ENCODE measurements at places on chromosomes 6 and 20. TPM values are rescaled to one million over a fixed set of nuclear protein-coding genes. Genes with fewer than 3 reads are reported as not detected.

PAX1 gene
- total RNA-seq = not detected

BANF2 gene
- total RNA-seq = not detected

KCNB1 gene
- total RNA-seq = 0.06 TPM

EYA2 gene
- 0.30 TPM for total RNA-seq

TLDC2 gene
- total RNA-seq = 0.32 TPM

PPP1R14C gene
- 104 TPM for total RNA-seq

CLIC5 gene
- 24.5 TPM for total RNA-seq

GHRH gene
- total RNA-seq = 0.63 TPM

KCNQ2 gene
- total RNA-seq = 13.7 TPM

GTSF1L gene
- total RNA-seq = not detected

DNA sequence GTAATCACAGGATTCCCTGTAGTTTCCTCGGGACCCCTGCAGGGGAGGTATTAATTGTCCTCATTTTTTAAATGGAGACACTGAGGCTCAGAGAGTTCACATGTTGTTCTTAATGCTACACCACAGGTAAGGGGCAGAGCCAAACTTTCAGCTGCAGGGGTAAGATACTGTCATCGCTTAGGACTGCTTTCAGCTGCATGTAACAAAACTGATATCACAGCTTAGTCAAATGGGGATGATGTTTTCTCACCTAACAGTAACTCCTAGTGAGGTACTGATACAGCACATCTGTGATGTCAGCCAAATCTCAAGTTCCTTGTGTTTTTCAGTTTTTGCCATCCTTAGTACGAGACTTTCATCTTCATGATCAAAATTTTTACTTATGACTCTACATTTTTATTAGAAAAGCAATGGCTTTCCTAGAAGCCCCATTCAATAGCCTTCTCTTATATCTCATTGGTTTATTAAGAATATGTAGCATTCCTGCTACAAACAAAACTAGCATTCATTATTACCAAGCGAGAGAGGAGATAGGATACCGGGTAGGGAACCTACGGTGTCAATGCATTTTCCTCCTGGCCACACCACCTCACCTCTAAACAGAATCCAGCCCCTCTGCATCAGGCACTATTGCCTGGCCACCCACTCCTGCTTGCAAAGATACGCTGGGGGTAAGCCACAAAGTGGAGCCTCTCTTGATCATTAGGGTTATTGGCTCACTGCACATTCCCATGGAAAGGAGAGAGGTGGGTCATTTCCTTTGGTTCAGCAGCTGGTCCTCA, 557.5 kb downstream of the CD83 start:
- H3K36me3 ChIP-seq = no peaks in the 10 kb centered on the region
- peaks cover 12% of the 10 kb centered on the region for H3K4me1 ChIP-seq
- no peak for DNase-seq
- H3K4me3 ChIP-seq = no peak overlapping the region
- no peak overlapping the region for H3K27ac ChIP-seq

GRCh38 chr6:69489970-69490369, 306.8 kb downstream of the LMBRD1 start:
- H3K36me3 ChIP-seq = no peaks in the 10 kb centered on the region
- DNase-seq = no peak
- no peaks in the 10 kb centered on the region for H3K4me1 ChIP-seq
- no peaks in the 10 kb centered on the region for H3K27me3 ChIP-seq

DNA sequence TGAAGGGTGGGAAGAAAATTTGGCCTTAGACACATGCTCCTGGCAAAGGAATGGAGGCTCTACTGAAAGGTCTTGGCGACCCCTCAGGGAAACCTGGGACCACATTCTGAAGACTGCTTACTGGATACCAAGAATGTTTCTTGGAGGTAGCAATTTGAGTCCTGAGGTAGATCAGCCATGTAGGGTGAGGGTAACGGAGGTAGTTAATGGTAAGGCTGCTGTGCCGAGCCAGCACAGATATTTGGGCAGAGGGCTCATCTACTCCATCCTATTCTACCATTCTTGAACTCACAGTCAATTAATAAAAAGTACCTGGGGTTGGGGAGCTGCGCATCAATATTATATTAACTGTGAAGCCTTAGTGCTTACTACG, 401 bp upstream of the PHF3 start:
- H3K4me1 ChIP-seq = peaks cover 33% of the 10 kb centered on the region
- peak overlapping the region; percentile 61 for H3K27ac ChIP-seq
- H3K27me3 ChIP-seq = no peaks in the 10 kb centered on the region
- H3K36me3 ChIP-seq = no peaks in the 10 kb centered on the region
- DNase-seq = no peak
- peak overlapping the region; percentile 91 for H3K4me3 ChIP-seq

GRCh38 chr20:10733122-10733521, 59.3 kb upstream of the JAG1 start:
- H3K36me3 ChIP-seq = no peaks in the 10 kb centered on the region
- H3K27me3 ChIP-seq = no peaks in the 10 kb centered on the region
- no peak overlapping the region for H3K4me3 ChIP-seq
- H3K4me1 ChIP-seq = no peaks in the 10 kb centered on the region
- DNase-seq = no peak
- no peak overlapping the region for H3K27ac ChIP-seq

DNA sequence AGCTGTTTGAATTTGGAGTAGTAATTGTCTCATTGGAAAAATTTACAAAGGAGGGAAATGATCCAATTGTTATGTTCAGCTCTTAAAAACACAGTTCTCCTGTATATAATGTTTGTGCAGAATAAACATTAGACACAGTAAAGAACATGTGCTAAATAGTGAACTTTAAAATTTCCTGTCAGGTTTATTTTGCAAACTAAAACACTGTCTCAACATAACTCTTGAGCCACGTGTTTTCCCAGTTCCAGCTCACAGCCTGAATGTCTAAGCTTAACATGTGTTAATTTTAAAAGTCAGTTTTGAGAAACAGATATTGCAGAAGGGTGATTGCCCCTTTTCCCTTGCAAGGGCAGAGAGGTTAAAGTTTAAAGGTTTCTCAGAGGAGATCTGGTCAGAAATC, 20.6 kb downstream of the EPHA7 start:
- H3K4me3 ChIP-seq = no peak overlapping the region
- peaks cover 50% of the 10 kb centered on the region for H3K4me1 ChIP-seq
- peaks cover 16% of the 10 kb centered on the region for H3K36me3 ChIP-seq
- peak overlapping the region; percentile 27 for H3K27ac ChIP-seq

DNA sequence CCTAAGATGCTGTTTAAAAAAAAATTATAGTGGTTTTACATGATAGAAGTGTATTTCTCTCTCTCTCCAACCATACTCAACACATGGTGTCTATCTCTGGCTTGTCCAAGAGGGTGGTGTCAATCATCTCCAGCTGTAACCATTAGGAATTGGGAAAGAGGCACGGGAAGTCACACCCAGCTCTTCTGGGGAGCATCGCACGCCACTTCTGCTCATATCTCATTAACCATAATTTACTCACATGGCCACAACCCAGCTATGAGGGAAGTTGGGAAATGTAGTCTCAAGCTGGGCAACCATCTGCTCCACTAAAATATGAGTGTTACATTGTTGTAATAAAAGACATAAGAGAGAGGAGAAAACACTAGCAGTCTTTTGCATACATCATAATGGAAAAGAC, 30.4 kb upstream of the TSHZ2 start:
- no peak overlapping the region for H3K4me3 ChIP-seq
- no peaks in the 10 kb centered on the region for H3K36me3 ChIP-seq
- H3K27ac ChIP-seq = no peak overlapping the region
- no peaks in the 10 kb centered on the region for H3K4me1 ChIP-seq
- DNase-seq = no peak
- H3K27me3 ChIP-seq = no peaks in the 10 kb centered on the region

DNA sequence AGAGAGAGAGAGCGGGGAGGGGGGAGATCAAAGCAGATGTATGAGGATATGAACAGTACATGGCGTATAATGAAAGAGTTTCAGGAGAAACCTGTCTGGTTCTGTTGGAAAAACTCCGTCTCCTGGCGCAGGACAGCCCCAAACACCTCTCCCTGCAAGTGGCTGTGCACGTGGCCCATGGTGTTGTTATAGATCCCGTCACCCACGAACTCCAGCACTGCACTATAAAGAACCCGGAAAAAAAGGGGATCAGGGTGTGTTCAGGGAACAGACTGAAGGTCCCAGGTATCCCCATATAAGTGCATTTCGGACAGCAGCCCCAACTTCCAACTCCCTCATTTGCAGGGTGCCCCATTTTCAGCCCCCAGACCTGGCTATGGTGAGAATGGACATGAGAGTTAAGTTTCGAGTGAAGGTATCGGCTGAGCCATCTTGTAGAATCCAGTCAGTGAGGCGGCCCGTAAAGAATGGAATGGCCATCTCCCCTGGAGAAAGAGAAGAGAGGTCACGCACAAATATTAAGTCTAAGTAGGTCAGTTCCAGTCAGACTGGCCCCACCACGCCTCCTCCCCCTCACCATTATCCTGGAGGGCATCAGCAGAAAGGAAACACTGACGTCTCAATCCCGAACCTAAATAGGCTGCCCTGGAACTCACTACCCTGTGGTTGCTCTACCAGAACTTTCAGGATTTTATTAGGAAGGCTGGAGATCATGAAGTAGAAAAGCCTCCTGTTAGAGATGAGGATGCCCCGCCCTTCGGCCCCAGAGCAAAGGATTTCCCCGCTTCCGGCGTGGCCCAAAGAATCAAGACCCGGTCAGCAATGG, 1.3 kb downstream of the TAP1 start:
- H3K27ac ChIP-seq = no peak overlapping the region
- no peak overlapping the region for H3K4me3 ChIP-seq
- peaks cover 94% of the 10 kb centered on the region for H3K27me3 ChIP-seq
- peaks cover 1% of the 10 kb centered on the region for H3K4me1 ChIP-seq
- DNase-seq = no peak
- no peaks in the 10 kb centered on the region for H3K36me3 ChIP-seq

- DNase-seq = no peak
- no peaks in the 10 kb centered on the region for H3K36me3 ChIP-seq
- no peak overlapping the region for H3K4me3 ChIP-seq
- peaks cover 12% of the 10 kb centered on the region for H3K4me1 ChIP-seq
- H3K27ac ChIP-seq = no peak overlapping the region
- H3K27me3 ChIP-seq = no peaks in the 10 kb centered on the region
Measured at GRCh38 chr6:36656441-36656840, 22.1 kb upstream of the CDKN1A start.

GRCh38 chr6:116289876-116290275, 10.1 kb upstream of the TSPYL1 start:
- no peaks in the 10 kb centered on the region for H3K27me3 ChIP-seq
- DNase-seq = no peak
- H3K36me3 ChIP-seq = no peaks in the 10 kb centered on the region
- H3K4me3 ChIP-seq = no peak overlapping the region
- H3K27ac ChIP-seq = no peak overlapping the region
- no peaks in the 10 kb centered on the region for H3K4me1 ChIP-seq

DNA sequence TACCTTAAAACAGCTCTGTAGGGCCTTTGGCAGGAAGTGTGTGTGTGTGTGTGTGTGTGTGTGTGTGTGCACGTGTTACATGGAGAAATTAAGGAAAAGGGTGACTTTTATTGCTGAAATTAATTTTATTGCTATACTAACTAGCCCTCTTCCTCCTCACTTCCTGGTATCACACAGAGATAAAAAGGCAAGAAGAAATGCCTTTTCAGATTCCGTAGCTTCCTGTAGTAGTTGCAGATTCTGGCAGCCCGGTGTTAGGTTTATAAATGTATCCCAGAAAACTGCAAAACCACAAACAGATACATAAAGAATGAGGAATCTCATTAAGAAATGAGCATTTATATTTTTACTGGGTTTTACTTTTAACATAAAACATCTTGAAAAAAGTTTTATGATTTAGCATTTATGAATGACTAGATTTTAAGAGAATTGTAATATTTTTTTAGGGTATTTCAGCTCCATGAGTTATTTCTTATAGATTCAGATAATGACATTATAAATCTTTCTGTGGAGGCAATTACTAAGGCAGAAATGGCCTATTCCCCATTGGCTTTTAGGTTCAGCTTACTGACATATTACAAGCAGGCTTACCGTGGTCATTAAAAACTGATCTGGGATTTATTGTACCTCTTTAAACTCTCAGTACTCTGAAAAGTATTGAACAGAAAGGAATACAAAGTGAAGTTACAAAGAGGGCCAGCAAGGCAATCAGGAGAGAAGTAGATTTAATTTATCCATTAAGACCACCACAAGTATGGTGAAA, 249.1 kb upstream of the TSHZ2 start:
- DNase-seq = no peak
- no peak overlapping the region for H3K27ac ChIP-seq
- no peak overlapping the region for H3K4me3 ChIP-seq
- no peaks in the 10 kb centered on the region for H3K36me3 ChIP-seq
- H3K27me3 ChIP-seq = no peaks in the 10 kb centered on the region

GRCh38 chr6:108699290-108700041, 138.7 kb downstream of the FOXO3 start:
- no peaks in the 10 kb centered on the region for H3K27me3 ChIP-seq
- peak; percentile 76 for DNase-seq

- H3K36me3 ChIP-seq = no peaks in the 10 kb centered on the region
- no peak overlapping the region for H3K27ac ChIP-seq
- no peak for DNase-seq
- no peak overlapping the region for H3K4me3 ChIP-seq
- H3K27me3 ChIP-seq = no peaks in the 10 kb centered on the region
Measured at GRCh38 chr6:43491750-43492661, 14.6 kb downstream of the TJAP1 start.

- H3K27me3 ChIP-seq = no peaks in the 10 kb centered on the region
- no peaks in the 10 kb centered on the region for H3K36me3 ChIP-seq
- peaks cover 38% of the 10 kb centered on the region for H3K4me1 ChIP-seq
- DNase-seq = no peak
Measured at GRCh38 chr6:43389730-43390295, 20.4 kb upstream of the ZNF318 start.

DNA sequence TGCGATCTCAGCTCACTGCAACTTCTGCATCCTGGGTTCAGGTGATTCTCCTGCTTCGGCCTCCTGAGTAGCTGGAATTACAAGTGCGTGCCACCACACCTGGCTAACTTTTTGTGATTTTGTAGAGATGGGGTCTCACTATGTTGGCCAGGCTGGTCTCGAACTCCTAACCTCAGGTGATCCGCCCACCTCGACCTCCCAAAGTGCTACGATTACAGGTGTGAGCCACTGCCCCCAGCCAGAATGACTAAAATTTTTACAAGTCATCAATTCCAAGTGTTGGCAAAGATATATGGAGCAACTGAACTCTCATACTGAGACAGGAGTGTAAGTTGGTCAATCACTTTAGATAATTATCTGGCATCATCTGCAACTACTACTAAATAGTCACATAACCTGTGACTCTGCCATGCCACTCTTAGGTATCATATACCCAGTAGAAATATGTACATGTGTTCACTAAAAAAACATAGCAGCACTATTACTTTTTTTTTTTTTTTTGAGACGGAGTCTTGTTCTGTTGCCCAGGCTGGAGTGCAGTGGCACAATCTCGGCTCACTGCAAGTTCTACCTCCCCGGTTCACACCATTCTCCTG, 3.0 kb downstream of the EIF6 start:
- no peak for DNase-seq
- H3K36me3 ChIP-seq = peaks cover 16% of the 10 kb centered on the region
- H3K4me3 ChIP-seq = no peak overlapping the region
- H3K4me1 ChIP-seq = peaks cover 10% of the 10 kb centered on the region
- no peak overlapping the region for H3K27ac ChIP-seq

DNA sequence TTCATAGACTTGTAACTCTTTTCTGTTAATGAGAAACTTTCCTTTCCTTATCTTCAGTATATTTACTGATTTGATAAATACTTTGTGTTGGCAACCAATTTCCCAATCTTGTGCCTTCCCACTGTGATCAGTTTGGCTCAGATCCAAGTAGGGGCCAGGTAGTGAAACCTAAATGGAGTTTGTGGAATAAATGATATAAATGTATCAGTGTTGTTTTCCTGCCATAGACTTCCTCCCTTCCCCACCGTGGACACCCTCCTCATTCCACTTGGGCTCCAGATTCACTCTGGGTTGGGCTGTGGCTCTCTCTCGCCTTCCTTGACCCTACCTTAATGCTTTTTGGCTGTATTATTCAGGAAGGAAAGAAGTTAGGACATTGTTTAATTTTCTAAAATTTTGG, 1.3 kb downstream of the ZKSCAN3 start:
- peaks cover 18% of the 10 kb centered on the region for H3K4me1 ChIP-seq
- DNase-seq = no peak
- no peak overlapping the region for H3K27ac ChIP-seq
- no peaks in the 10 kb centered on the region for H3K36me3 ChIP-seq
- H3K4me3 ChIP-seq = peak overlapping the region; percentile 68
